Naive thymus-derived CD8-positive, alpha-beta T cell (primary cell): ENCODE measurements at places on chromosomes 4 and X.

DNA sequence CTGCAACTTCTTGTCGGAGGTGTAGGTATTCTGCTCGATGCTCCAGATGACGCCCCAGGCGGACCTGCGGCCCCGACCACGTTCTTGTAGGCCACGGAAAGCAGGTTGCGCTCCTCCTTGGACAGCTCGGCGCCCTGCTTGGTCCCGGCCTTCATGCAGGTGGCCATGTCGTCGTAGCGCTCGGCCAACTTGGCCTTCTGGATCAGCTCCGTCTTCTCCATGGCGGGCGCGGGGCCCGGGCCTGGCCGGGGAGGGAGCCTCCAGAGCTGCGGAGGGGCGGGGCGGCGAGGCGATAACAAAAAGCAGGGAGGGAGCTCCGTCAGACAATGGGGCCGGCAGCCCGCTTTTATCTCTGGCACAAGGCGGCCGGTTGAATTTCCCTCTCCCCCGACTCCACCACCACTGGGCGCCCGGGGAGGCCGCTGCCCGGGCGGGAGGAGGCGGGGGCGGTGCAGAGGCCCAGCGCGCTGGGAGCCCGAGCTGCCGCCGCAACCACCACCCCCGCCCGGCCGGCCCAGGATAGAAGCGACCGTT is 28.3 kb upstream of the DRP2 start:
- DNase-seq, result no peak

DNA sequence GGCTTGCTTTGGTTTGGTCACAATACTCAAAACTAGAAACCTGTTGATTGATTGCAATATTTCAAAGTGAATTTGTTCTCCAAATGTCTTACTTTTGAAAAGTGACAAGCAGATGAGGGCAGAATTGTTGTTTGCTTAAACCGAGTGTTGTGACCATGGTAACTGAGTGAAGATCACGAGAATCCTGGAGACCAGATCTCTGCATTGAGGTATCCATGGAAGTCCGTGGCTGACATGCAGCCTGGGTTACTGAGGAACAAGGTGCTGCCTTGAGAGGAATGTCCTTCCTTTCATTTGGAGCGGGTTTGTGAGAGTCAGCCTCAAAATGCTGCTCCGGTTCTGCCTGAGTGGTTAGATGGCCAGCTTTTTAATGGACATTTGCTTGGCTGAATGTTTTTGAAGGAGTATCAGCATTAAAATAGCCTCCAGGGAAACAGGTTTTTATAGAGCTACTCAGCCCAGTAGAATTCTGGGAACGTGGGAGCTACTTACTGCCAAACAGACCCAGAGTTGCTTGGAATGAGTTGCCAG is 31.3 kb downstream of the NYX start:
- no peak for DNase-seq

- no peak for DNase-seq
Observed at GRCh38 chrX:72663737-72664136, 50.4 kb downstream of the PHKA1 start.

GRCh38 chr4:77579406-77580076 is 26.1 kb upstream of the CXCL13 start:
- no peak for DNase-seq

- no peak for DNase-seq
Observed at GRCh38 chr4:27973056-27973455, 1112.4 kb downstream of the STIM2 start.

DNA sequence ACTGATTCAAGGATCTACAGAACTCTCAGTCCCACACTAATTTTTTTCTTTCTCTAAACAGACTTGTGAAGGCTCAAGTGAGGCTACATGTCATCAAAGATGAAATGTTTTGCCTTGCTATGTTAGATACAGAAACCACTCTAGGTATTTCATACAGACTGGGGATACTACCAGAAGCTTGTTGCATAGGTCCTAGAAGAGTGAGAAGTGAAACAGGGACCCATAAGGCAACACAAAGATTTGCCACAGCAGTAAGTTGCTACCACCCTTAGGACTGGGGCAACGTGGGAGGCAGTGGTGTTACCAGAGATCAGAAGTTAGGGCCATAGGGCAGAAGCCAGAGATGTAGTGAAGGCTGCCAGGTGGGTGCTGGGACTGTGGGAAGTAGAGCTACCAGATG is 50.7 kb upstream of the MID1IP1 start:
- no peak for DNase-seq

DNA sequence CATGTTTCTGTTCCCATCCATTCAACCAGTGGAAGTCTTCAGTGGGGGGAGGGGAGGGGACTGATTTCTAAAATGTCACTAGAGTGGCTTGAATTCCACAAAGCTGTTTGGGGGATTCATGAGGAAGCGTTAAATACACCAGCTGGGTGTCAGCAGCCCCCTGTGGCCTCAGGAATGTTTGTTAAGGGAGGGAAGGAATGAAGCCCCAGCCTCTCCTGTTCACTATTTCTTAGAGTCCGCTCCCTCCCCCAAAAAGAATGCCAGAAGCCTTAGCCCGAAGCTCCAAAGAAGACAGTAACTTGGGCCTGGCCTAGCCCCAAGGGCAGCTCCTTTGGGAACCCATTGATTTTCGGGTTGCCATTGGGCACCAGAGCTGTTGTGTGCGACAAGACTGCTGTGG is 3.3 kb downstream of the SHROOM2 start:
- DNase-seq, result no peak

- DNase-seq, result no peak
Observed at GRCh38 chrX:96907516-96908272, 24.0 kb downstream of the RPA4 start.

- no peak for DNase-seq
Observed at GRCh38 chr4:159983082-159983481, 880.2 kb downstream of the RAPGEF2 start.

GRCh38 chrX:20434986-20435385 is 168.3 kb upstream of the RPS6KA3 start:
- DNase-seq, result no peak

- peak; percentile 17 for DNase-seq
Observed at GRCh38 chr4:83217721-83218522, 66.7 kb downstream of the COQ2 start.

GRCh38 chrX:19804151-19804550 is 83.2 kb downstream of the SH3KBP1 start:
- no peak for DNase-seq

DNA sequence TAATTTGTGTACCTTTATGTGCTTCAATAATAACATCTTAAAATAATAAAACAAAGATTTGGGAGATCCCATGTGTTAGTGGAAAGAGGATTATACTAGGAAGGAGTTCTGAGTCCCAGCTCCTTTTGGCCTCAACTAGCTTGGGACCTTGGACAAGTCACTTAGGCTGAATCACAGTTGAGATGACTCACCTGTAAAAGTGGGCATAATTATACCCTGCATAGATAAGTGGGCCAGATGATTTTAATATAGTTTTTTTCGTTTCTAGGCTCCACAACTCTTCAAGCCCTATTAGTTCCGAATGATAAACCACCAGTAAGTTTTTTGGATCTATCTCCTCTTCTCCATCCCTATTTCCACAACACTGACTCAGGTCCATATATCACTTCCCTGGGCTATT is 131.8 kb downstream of the ENOX2 start:
- DNase-seq, result no peak
